CD8-positive, alpha-beta T cell (primary cell): ENCODE measurements at places on chromosomes 13 and 19.

DNA sequence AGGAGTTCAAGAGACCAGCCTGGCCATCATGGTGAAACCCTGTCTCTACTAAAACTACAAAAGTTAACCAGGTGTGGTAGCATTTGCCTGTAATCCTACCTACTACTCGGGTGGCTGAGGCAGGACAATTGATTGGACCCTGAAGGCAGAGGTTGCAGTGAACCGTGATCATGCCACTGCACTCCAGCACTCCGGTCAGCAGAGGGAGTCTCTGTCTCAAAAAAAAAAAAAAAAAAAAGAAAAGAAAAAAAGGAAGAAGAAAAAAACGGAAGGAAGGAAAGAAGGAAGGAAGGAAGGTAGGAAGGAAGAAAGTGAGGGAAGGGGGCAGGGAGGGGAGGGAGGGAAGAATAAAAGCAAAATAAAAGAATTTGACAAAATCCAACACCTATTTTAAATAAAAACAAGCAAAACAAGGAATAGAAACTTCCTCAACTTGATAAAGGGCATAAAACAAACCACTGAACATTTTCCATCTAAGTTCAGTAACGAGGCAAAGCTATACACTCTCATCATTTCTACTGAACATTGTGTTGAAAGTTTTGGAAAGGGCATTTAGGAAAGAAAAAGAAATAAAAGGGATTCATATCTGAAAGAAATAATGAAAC, 411.6 kb upstream of the SLITRK5 start:
- DNase-seq, result no peak

DNA sequence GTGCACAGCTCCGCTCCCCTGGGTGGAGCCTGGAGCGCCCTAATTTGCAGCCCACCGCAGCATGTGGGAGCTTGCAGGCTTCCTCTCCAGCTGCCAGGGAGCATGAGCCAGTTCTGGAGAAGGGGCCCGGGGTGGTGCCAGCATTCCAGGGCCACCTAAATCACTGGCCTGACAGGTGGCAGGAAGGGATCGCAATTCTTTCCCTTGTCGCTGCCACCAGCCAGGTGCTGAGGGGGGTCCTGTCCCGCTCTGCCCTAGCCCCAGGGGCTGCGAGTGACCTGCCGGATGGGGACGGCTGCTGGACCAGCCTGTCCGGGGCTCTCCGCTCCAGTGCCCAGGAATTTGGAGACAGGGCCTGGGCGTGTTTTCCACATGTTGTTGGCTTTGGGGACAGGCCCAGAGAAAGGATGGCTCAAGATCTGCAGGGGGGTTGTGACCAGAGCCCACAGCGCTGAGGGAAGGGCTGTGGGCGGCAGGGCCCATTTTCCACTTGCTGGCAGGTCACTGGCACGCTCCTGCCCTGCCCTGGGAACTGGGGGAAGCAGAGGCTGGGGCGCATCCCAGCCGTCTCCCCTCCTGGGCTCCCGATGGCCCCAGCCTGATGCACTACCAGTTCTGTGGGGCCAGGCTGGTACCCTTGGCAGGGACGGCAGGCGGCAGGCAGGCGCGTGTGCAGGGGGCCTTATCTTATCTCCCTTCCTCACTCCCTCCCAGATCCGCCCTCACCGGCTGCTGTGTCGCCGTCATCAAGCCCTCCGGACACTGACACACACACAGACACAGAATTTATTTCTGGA, 9.5 kb downstream of the NDUFA11 start:
- DNase-seq, result no peak

- DNase-seq, result no peak
Measured at GRCh38 chr13:39196965-39197646, 158.8 kb downstream of the NHLRC3 start.

DNA sequence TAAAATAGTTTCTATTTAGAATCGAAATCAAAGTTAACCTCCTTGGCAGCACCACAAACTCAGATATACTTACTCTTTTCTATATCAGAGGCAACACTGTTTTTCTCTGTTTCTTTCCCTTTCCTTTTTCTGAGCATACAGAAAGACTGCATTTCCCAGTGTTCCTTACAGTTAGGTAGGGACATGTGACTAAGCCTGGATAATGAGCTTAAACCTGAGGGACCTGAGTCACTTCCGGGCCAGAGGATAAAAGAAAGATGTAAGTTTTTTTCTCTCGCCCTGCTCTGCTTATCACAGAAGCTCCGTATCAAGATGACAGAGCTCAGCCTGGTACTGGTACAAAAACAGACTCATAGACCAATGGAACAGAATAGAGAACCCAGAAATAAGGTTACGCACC, 531.9 kb downstream of the KLF12 start:
- no peak for DNase-seq

- no peak for DNase-seq
Measured at GRCh38 chr19:33727331-33727998, 69.2 kb upstream of the KCTD15 start.

DNA sequence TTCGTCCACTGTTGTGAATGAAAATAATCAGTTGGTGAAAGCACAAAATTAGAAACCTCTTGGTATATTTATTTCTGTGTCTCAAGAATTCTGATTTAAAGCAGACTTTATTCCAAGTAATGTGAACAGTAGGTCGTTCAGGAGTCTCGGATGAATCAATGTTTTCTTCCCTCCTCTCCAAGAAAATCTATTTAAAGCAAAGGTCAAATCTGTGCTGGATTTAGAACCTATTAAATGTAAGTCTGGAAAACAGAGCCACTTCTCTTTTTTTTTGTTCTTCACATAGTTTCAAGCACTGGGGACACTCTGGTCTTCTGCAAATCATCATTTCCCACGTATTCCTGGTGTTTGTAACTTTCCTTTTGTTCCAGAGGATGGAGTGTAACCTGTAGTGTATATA, 312.7 kb downstream of the ATP8A2 start:
- DNase-seq, result no peak

- DNase-seq, result peak; percentile 78
Measured at GRCh38 chr13:41458761-41459431, 1.5 kb downstream of the RGCC start.

DNA sequence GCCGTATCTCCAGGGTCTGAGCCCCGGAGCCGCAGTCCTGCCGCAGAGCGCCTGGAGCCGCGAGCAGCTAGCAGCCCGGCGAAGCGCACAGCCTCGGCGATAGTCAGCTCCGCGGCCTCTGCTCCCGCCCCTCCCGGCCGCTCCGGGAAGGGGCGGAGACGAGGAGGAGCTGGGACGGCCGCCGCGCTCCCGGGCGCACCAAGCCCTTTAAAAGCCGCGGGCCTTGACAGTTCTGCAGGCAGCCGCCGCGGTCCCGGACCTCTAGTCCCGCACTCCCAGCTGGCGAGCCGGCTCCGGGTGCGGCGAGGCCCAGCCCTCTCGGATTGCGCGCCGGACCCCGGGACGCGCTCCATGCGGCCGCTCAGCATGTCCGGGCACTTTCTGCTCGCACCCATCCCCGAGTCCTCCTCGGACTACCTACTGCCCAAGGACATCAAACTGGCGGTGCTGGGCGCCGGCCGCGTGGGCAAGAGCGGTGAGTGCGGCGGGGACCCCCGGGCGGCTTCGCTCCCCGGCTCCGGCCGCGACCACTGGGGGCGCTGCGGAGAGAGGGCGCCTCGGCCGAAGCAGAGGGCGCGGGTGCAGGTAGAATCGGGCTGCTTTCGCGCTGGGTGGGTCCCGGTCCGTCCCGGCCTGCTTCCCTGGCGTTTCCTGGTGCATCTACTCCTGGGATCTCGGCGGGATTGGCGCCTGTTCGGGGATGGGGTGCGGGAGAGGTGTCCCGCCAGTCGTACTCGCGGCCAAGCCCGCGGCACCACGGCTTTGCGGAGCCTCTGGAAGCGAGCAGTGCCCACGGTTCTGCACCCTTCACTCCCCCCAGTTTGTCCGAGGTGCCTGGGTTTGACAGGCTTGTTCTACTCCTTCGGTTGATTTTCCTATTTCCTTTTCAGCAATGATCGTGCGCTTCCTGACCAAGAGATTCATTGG, at the start of gene RASL11A:
Gene RASL11A, plus strand, starts transcription at position 237 of the 927 bp plus-strand sequence. Its CDS starts 115 bp downstream, at position 352.
- DNase-seq, result peak; percentile 78

DNA sequence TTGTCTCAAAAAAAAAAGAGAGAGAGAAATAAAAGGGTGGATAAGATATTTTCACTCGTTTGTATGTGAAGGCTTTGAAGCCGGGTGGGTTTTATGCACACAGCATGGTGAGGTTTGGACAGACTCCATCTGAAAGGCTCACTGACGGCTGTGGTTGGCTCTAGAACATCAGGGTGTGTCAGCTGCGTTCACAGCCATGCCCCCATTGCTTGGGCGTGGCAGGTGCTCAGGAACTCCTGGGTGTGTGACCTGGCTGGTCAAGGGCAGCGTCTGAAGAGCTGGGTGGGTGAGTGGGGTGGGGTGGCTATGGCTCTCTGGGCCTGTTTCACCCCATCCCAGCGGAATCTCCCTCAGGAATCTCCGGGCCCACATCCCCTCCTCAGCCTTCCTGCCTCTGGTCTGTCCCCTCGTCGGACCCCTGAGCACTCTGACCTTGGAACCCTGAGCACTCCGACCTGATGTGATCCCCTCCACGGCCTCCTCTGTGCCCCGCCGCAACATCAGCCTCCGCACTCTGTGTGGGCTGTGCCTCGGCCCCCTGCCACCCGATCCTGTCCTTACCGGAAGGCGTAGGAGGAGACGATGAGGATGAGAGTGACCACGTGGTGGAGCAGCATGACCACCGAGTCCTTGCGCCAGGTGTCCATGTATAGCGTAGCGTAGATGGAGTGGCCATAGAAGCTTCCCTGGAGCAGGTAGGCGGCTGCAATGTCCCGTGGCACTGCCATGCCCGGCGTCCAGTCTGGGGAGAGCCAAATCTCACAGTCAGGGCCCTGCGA, 12.2 kb downstream of the CERS1 start:
- DNase-seq, result no peak

- no peak for DNase-seq
Measured at GRCh38 chr13:77915686-77916085, 2.9 kb downstream of the EDNRB start.

DNA sequence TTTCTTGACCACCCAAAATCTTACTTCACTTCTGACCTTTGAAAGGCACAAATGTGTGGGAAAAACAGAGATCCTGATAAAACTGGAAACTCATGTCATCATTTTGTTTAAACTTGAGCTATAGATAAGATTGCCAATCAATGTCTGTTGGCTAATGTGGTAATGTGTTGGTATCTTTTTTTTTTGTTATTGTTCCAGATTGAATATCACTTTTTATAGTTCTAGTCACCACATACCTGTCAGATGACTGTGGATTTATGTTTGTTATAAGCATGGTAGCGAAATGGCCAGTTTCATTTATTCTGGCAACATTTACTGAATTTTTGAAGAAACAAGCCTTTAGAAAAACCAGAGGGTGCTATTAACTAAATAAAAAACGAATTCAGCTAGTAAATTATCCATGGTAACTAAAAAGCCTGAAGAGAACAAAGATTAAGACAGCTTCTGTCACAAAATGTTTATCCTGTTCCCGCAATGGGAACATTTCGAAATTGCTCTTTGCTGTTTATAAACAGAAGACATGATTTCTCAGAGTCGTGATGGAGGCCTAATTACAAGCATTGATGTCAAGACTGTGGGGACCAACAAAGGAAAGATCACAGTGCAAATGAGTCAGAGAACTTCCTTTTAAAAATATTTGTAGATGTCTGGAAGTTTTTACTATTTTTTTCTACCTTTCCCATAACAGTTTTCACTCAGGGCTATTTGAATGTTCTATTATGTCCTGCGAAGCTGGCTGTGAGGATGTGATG, 82.9 kb upstream of the POSTN start:
- DNase-seq, result no peak

- peak; percentile 85 for DNase-seq
Measured at GRCh38 chr19:19145684-19146608, 7.7 kb upstream of the TMEM161A start.

DNA sequence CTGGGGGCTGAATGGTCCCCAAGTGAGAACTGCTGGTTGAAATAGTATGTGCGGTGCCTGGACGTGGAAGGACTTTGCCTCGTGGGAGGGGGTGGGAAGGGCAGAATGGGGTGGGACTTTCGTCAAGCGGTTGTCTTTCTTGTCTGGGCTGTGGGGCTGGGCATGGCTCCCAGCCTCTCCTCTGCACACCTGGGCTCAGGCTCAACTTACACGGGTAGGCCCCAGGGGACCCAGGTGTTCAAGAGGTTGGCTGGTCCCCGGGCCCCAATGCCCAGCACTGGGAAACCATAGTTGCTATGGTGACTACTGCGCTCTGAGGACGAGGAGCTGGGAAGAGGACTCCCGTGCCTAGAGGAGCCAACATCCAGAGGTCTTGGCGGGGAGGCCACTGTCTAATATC, 7.3 kb downstream of the NWD1 start:
- no peak for DNase-seq

GRCh38 chr13:106115081-106115480, 420.4 kb downstream of the EFNB2 start:
- no peak for DNase-seq

- no peak for DNase-seq
Measured at GRCh38 chr13:60945396-60945795, 470.3 kb downstream of the PCDH20 start.

GRCh38 chr13:53045189-53045588, 16.6 kb downstream of the OLFM4 start:
- no peak for DNase-seq

DNA sequence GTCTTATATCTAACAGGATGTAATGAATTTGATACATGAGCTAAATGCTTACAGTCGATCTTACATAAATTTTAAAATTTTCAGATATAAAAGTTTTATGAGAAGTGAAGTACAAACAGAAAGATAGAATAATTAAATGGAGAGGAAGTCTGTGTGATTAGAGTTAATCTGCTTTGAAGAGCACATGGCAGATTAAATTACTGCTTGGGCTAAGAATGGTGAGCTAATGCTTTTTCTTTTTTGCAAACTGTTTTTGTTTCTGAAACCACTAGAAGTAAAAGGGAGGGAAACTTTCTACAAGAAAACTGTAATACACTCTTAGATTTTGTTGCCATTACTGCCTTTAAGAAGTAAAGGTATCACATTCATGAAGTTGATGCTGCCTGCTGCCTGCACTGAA, 96.3 kb upstream of the SPRY2 start:
- DNase-seq, result no peak

- DNase-seq, result no peak
Measured at GRCh38 chr19:21677696-21678418, 89.5 kb downstream of the ZNF100 start.

GRCh38 chr19:39677961-39678889, 22.5 kb downstream of the LGALS16 start:
- no peak for DNase-seq

- DNase-seq, result no peak
Measured at GRCh38 chr13:33051632-33052031, 35.4 kb downstream of the KL start.
